Glutamatergic neuron (in vitro differentiated cells): ENCODE measurements at places on chromosomes 3 and 15.

DNA sequence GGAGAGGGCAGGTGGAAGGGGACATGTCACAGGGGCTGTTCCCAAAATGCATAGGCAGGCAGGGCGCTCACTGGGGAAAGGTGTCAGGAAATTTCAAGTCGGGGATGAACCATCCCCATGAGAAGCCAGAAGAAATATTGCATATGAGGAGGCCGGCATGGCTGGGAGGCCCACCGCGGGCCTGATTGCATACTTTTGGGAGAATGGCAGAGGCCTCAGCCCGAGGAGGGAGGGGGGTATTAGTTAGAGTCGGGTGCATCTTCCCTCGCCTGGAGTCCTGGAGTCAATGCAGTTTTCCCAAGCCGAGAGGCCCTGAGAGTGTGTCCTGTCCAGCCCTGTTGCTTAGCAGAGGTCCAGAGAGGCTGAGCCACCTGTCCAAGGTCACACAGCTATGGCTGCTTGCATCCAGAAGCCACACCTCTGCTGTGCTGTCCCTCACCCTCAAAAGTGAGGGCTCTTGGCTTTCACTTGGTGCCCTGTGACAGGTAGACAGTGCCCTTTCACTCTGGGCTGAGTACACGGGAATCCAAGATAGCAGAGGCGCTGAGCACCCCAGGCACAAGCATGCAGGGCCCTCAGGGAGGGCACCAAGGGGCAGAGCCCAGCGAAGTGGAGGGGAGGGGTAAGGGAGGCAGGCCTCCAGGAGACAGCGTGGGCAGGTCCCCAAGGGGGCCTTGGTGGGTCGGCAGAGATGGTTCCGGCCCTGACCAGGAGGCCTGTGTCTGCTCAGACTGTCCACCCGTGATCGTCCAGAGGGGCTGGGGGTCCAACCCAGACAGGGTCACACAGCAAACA is 48.5 kb downstream of the GRIP2 start:
- DNase-seq, result peak; percentile 10

GRCh38 chr3:38268522-38268921 is 2.9 kb downstream of the SLC22A13 start:
- no peak for DNase-seq

DNA sequence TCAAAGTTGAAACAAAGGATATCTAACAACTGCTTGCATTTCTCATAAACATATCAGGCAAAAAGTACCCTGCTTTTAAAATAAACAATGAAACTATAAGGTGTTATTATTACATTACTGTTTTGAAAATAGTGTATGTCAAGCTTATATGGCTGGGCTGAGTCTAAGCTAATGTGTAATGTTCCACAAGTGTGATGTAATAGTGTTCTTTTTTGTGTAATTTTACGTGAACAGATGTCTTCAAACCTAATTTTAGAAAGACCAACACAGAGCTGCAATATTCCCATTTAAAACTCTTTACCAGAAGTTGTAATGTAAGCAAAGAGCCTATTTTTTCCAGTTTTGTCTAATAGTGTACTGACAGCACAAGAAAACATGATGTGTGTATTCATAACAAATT is 34.0 kb downstream of the MINDY2 start:
- DNase-seq, result no peak

DNA sequence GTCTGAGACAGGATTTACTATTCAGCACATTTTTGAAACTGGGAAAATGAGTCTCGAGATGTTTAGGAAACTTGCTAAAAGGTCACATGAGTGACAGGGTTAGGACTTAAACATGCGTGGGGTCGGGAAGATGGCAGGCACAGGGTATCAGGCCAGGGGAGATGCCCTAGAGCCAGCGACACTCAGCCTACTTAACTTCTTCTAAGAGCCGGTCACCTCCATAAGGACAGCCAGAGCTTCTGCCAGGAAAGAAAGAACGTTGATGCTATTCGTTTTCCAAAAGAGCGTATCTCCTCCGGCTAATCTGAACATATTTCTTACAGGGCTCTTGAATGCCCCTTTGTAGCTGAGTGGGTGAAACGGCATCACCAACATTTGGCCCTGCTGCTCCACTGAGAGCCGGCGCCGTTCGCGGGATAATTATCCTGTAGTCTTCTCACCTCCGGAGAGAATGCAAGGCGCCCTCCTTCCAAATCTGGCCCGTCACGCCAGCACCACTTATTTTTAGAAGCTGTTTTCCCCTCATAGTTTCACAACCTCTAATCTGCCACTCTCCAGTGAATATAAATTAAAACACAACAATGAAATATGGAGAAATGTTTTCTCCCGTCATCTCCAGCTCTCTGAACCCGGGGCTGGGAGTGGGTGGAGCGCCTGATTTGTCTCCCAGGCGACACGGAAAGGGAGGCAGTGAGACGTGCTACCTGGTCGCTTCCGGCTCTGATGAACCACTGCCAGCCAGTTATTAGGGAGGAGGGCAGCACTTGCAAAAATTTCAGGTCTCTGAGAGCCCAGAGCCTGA is 58.5 kb downstream of the LIPC start:
- no peak for DNase-seq

DNA sequence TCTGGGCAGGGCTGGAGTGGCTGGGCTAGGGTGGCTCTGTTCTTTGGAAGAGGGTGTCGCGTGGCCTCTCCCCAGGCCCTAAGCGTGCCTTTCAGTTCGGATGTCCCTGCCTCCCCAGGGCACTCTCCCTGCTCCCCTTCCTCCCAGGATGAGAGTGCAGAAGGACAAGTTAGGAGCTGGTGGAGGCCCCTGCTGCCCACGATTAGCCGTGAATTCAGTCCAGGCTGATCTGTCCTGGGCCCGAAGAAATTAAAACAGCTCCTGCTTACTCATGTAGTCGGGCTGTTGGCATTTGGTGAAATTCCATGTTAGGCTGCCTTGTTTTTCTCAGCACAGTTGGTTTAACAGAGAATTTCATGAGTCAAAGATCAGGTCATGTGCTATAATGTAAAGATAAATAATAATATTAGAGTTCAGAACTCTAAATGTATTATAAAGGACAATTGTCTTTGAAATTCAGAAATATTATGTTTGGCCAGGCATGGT is 24.5 kb downstream of the NIPA1 start:
- DNase-seq, result no peak

DNA sequence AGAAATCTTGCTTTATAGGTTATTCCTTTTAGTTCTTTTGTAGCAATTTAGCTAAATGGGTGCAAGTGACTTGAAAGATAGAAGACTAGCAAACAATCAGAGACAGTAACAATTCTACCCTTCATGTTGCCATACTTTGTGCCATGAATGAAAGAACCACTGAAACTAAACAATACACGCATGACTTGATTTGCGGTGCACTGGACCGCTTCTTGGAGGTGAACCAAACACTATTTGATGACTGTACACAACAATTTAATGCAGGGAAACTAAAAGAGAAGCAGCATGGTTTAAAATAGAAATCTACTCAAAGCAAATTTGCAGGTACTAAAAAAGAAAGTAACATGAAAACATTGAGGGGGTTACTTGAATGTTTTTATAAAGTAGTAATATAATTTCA is 331.0 kb upstream of the RARB start:
- DNase-seq, result no peak

- no peak for DNase-seq
These were observed 30.5 kb upstream of the ZFAND6 start for GRCh38 chr15:80028937-80029336.

DNA sequence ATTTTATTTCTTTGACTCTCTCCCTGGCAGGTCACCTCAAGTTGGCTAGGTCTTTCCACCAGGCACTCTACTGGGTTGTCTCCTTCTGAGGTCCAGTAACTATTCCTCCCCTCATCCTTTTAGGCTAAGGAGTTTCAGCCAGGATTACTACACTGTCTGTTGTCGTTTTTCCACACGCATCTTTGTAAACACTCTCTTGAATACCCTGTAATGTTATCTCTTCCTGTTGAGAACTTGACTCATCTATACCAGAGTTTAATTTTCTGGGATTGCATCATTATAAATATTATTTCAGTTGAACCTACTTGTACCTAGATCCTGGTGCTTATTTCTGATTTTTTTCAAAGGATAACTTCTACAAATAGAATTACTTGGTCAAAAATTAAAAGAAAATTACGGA is 138.3 kb downstream of the SQOR start:
- DNase-seq, result no peak

DNA sequence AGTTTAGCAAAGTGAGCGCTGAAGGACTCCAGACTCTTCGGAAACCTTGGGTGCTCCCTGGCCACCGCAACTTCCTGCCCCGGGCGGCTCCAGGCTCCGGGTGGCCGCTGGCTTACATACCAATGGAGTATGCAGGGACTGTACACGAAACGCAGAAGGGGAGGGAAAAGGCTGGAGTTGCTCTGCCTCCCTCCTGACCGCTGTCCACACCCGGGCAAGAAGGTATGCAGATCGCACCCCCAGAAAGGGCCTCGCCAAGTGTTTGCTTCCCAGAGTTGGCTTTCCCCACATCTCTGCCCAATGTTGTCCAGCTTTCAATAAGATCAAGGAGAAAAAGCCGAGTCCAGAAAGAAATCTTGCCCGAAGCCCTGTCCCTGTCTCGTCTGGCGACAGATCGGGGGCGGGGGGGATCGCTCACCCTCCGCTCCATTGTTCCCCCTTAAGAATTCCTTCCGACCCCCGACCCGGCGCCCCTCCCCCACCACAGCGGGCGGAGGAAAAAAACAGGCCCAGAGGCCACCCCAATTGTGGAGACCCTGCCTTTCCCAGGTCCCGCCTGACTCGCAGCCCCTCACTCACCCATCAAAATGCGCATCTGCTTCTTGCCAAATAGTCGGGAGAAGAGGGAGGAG is 533 bp downstream of the ARF4 start:
- DNase-seq, result peak; percentile 62

DNA sequence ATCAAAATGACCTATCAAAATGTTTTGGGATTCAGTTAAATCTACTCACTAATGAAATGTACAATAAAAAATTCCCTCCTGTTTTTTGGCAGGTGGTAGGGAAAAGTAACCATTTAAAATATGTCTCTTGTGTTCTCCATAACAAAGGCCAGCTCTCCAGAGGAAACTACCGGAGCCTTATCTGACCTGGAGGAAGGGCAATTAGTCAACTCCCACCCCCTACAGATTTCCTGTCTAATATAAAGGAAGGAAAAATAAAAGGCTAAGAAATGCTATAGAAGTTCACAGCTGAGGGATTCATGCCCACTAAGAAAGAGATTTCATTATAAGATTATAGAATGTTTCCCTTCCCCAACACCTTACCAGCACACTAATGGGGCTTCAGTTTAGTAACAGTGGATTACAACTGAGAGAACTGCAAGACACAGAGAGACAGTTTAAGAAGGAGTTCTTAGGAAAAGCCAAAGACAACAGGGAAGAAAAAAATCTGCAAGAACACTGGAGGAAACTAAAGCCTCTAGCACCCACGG is 376.5 kb upstream of the KCNMB2 start:
- DNase-seq, result no peak

DNA sequence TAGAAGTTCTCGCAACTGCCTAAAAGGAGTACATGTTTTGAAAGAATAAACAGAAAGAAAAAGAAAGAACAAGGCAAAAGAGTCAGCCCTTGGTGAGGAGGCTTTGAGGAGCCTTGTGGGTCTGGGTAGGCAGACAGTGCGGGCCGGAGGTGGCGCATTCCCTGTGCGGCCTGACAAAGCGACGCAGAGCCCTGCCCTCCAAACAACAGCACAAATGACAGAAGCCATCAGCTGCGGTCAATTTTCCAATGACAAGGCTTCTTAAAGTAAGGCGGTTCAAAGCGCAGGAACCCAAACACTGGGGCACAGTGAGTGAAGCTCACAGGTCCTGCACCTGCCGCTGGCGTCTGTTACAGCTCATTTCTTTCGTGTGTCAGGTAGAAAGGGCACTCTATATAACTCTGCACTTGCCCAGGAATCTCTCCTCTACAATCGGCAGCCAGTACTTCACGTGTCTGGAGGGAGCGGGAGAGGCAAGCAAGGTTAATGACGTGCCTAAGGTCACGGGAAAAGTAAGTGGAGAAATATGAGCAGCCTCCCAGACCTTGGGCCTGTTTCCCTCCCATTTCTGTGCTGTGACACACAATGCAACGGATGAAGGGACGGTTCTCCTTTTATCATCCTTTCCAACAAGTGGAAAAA is 178.1 kb downstream of the OPA1 start:
- no peak for DNase-seq

- DNase-seq, result no peak
These were observed 23.9 kb downstream of the IL5RA start for GRCh38 chr3:3086239-3086638.

- DNase-seq, result no peak
These were observed 511.2 kb downstream of the FOXP1 start for GRCh38 chr3:71072287-71072686.

DNA sequence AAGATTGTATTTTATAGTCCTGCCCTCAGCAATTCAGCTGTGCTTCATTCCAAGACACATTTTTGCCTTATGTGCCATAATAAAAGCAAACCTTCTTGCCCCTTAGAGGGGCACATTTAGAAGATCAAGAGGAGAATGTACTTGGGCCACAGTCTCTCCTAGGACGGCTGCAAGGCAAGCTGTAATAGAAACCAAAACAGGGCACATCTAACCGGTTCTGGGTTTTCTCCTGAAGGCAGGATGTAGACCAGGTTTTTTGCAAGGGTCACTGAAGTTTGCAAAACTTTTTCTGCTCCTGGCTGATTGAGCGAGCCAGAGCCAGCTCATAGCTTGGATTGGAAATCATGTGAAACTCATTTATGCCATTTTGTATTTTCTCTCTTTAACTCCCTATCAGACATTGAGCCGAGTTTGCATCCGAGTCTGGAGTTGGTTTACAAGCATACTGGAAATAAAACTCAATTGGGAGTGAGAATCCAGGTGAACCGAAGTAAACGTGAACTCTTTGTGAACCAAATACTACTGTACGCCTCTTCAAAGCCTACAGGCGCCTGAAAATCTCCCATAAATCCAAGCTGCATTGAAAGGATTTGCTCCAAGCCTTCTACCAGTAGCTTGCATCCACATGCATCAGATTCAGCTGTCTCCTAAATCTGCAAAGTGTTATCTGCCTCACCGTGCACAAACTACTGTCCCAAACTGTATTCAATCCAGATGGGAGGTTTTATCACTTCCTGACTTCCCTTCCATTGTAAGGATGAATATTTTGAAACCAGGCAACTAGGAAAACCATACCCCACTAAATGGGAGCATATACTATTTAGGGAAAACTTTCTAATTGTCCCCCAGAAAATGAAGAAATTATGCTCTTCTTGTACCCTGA is 60.9 kb upstream of the TSC22D2 start:
- no peak for DNase-seq

DNA sequence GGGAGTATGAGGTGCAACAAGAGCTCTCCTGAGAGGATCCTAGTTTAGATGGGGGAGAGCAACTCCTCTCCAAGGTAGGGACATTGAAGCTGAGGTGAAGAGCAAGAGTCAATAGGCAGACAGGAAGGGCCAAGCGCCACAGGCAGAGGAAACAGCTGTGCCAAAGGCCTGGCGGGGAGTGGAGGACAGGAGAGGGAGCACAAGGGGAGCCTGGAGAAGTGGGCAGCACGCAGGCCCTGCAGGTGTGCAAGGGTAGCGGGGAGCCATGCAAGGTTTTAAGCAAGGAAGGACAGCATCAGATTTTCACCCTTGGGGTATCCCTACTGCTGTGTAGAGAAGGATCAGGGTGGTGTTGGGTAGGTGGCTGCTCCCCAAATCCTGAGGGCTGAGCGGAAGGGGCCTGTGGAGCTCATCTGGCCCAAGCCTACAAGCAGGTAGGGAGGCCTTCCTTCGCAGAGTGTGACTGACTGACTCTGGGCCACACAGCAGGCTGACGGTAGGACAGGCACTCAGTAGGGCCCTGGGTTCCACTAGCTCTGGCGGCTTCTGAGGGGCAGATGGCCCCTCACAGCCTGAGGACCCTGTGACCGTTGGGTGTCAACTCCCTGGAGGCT is 13.3 kb downstream of the CHST13 start:
- DNase-seq, result peak; percentile 12

- DNase-seq, result no peak
These were observed 32.3 kb upstream of the UBE2Q2 start for GRCh38 chr15:75810874-75811498.

GRCh38 chr3:32237670-32238452 is 619 bp upstream of the CMTM8 start:
- DNase-seq, result peak; percentile 41
